Stimulated activated CD4-positive, alpha-beta T cell treated with anti-CD3 and anti-CD28 coated beads, Interleukin-1b, Interleukin-23, amount 100 ng/mL, for 1 hour (primary cell): ENCODE measurements at places on chromosomes 12 and 14.

- no peak for DNase-seq
These were observed 895 bp upstream of the CCDC88C start for GRCh38 chr14:91418387-91419043.

GRCh38 chr14:72754949-72755348 is 139.0 kb downstream of the DPF3 start:
- no peak for DNase-seq

DNA sequence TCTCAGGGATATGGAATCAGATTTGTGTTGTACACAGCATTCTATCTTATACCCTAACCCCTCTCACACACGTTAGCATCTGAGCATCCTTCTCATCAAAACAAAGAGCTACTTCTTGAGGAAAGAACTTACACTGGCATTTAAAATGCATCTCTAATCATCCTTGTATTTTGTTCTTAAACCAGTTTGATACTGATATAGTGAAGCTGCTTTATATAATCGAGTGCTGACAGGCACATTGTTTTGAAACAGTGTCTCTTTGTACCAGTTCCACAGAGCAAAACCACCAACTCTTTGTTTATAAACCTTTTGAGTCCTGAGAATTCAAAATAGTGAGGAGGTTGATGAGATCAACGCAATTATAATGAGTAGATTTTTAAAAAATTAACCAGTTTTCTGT is 8.8 kb downstream of the GPR33 start:
- DNase-seq, result no peak

DNA sequence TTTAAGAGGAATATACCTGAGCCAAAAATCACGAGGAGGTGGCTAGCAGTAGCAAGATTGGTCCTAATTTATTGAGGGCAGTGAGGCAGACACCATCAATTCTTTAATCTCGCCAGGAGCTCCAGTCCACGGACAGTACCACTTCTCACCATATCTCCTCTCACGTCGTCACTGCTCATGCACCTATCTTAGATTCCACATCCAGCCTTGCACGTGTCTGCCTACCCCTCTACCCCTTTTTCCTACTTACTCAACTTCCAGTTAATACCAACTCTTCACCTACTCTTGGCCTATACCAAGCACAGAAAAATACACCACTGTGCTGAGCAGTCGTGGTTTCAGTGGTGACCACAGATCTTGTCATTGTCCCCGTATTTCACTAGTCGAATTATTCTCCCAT is 246.1 kb downstream of the DPF3 start:
- no peak for DNase-seq

- no peak for DNase-seq
These were observed 177.1 kb downstream of the RMST start for GRCh38 chr12:97639702-97640101.

GRCh38 chr12:132948146-132949066 is 7.7 kb downstream of the ZNF605 start:
- DNase-seq, result no peak

DNA sequence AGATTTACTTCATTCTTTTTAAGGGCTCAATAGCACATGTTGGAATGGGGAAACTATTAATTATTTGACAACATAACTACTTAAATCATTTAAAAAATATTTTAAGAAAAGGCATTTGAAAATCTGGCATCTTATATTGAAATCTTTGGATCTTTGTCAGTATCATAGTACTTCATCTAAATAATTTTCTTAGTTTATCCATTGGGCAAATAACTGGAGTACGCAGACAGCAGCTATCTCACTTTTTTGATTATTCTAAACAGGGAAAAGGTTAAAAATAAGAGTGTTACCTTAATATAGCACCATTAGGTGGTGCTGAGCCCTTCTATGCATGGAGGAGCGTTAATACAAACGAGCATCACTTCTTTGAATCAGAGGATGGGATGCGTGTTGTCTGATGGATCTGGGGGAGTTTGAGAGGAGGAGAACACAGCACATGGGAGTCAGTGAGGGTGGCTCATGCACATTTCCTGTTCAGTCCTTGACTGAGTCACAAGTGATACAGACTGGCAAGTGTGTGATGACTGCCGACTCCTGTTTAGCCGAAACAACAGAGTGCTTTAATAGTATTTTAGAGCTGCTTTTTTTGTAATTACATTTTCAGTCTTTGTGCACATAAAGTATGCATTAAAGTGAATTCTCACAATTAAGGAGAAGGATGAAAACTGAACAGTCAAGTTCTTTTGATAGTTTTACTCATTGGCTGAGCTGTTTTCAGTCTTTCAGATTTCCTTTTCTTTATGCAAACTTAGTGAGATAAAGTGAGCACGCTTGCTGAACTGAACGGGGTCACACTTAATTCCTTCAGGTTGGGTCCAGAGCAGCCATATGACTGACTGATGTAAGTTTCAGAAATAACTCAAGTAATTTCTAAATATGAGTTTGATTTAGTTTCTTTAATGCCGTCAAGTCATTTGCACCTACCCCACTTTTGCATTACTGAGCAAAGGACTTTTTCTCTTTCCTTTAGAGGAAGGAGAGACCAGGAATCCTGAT is 92.7 kb downstream of the DIP2B start:
- peak; percentile 1 for DNase-seq

GRCh38 chr14:59273737-59274136 is 85.3 kb downstream of the DAAM1 start:
- no peak for DNase-seq

- DNase-seq, result no peak
These were observed 33.3 kb downstream of the DICER1 start for GRCh38 chr14:95123891-95124579.

- no peak for DNase-seq
These were observed 31.9 kb downstream of the ERG28 start for GRCh38 chr14:75628816-75629215.
